Stimulated activated CD4-positive, alpha-beta T cell treated with anti-CD3 and anti-CD28 coated beads, TNF-alpha, amount 100 ng/mL, for 4 hours (primary cell): ENCODE measurements at places on chromosomes 3 and 15.

GRCh38 chr3:31377045-31377642 lies 155.6 kb upstream of the STT3B start:
- no peak for DNase-seq

GRCh38 chr15:41968701-41969100 lies 3.7 kb downstream of the EHD4 start:
- no peak for DNase-seq

GRCh38 chr3:17805461-17805940 lies 63.1 kb upstream of the TBC1D5 start:
- no peak for DNase-seq

DNA sequence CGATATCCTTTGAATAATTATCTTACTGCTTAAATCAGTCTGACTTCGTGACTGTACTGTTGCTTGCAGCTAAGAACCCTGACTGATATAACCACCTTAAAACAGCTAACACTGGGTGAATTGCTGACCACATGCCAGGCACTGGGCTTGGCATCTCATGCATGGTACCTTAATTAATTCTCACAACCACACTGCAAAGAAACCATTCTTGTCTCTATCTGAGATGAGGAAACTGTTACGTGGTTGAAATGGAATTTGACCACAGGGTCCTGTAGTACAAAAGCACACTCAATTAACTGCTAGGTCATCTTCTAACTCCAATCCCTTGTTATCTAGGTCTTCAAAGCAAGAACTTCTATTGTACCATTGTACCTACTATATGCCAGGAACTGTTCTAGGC lies 92.7 kb upstream of the PRICKLE2 start:
- no peak for DNase-seq

DNA sequence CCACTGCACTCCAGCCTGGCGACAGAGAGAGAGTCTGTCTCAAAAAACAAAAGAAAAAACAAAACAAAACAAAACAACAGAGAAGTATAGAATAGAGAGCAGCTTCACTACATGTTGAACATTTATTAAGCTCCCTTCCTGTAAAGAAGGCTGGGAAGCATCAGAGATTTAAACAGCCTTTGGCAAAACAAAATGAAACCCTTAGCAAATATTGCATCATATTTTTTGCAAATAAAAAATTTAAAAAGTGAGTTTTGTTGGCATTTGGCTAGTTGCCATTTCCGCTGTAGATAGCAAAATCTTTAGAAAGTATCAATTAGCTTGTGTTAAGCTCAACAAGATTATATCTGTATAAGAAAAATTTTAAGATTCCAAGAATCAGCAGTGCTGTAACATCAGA lies 151.2 kb downstream of the SERPINI1 start:
- DNase-seq = no peak

DNA sequence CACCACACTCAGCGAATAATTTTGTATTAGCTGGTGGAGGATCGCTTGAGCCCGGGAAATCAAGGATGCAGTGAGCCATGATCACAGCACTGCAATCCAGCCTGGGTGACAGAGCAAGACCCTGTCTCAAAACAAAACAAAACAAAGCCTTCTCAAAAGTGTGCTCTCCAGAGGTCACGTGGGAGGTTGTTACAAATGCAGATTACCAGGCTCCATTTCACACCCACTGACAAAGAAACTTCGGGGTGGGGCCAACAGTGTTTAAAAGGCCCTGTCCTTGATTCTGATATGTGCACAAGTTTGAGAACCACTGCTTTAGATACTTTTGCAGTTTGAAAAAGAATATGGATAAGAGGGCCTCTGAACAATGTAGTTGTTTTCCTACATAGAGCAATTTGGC lies 80.5 kb downstream of the UBE2E2 start:
- no peak for DNase-seq

DNA sequence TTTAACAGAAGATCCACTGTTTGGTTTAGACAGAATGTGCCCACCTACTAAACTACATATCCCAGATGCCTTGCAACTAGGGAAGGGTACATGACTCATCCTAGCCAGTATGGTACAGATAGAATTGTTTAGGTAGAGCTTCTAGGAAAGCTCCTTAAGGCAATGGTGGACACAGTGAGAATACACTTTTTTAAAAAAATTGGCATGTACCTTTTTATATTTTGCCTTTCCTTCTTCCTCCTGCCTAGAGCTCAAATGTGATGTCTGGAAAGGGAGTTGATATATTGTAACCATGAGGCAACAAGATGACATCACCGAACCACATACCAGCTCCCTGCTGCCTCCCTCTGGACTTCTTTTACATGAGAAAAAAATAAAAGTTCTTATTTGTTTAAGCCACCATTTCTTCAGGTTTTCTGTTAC lies 14.4 kb upstream of the C3orf80 start:
- DNase-seq = no peak

- DNase-seq = no peak
Measured at GRCh38 chr15:100725121-100726069, 123.0 kb downstream of the ASB7 start.

- no peak for DNase-seq
Measured at GRCh38 chr3:191105418-191105817, 93.6 kb upstream of the OSTN start.

DNA sequence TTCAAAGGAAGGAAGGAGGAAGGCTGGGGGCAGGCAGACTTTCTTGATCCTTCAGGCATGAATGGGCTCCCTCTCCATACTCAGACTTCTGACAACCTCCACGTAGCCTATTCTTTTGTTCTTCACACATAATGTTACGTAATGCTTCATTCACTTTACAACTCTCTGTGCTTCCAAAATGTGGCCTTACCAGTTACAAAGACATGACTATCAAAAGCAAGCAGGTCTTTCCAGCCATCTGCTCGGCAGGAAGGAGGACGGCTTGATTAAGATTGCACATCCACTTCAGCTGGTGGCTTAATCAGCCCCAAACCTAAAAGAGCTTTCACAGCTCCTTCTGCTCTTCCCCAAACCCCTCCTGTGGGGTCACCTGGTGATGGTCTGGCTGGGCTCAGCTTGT lies 263.2 kb downstream of the XXYLT1 start:
- DNase-seq = no peak

DNA sequence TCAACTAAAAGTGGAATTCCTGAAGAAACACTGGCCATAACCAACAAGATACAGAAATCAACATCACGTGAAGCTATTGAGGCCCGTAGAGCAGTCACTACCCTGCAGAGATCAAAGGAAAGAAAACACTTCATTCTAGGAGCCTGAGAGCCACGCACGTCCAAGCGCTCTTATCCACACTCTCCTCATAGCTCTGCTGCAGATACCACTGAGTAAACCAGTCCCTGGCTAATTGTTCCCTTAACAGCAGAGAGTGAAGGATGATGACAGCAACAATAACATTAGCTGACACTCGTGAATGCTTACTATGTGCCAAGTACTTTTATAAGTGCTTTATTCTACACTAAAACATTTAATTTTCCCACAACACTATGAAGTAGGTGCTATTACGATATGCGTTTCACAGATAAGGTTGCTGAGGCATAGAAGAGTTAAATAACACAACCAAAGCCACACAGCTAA lies 271.0 kb upstream of the GADL1 start:
- DNase-seq = no peak

DNA sequence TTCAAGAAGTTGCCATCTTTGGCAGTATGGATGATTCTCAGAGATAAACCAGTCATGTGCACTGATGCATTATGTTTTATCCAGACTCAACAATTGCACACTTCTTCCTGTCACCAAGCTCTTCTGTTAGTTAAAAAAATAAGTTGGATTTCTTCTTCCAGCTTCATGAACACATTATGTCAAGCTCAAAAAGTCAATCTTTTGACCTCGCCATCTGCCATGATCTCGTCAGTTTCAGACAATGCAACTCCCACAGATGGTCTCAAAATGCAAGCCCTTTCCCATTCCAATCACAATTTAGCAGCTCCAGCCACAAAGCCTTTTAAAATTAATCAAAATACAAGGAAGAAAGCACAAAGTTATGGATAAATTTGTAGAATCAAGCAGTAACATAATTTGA lies 42.8 kb downstream of the TFDP2 start:
- DNase-seq = no peak

- DNase-seq = no peak
Measured at GRCh38 chr3:11282250-11283138, 10.3 kb downstream of the ATG7 start.

- no peak for DNase-seq
Measured at GRCh38 chr3:35187908-35188307, 451.4 kb upstream of the ARPP21 start.

DNA sequence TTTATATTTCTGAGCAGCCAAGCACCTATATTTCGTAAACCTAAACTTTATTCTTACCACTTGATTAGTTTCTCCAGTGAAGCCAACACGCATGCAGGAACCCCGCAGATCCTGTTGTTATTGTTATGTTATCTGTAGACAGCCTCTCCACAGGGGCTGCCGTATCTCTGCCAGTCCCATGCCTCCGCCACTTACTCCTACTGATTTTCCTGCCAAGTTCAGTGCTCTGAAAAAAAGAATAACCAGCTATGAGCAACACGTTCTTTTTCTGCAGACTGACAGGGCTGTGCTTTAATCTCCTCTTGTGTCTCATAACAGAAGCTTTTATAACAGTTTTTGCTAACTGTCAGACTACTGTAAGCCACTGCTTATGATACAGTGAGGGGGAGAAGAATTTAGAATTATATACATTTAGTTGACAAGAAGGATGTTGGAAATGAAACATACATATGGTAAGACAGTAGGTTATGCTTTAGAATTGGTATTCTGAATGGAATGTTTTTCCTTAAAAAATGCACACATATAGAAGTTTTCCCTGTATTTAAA lies 347.4 kb downstream of the SI start:
- DNase-seq = no peak

DNA sequence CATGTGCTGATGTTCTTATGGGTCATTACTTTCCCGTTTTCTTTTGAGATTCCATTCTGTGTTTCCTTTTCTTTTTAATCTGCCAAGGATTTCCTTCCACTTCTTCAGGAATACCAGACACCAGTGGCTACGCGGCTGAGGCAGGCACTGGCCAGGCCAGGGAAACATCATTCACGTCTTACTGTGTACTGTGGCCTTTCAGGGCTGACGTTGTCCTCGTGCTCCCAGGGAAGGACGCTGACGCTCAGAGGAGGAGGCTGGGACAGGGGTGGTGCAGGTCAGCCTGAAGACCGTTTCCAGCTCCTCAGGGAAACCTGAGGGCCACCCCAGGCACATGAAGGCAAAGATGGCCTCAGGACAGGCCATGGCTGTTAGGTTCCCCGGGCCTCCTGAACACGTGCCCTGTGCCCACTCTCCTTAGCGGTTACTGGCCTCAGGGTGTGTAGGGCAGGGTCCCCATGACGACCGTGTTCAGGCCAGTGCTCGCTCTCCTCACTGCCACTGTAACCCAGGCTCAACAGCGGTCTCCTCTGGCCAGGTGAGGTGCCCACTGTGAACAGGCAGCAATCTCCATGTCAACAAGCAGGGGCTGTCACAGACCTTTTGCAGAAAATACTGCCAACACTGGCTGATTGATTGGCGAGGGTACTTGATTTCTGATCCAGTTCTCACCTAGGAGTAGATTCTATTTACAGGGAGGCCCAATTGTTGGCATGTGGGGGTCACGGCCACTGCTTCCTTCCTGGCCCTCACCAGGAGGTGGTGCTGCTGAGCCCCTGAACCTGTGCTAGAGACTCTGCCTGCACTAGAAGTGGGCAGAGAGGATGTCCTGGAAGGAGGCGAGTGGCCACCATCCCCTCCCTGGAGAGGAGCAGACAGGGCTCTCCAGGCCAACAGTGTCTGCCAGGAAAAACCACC lies 169.5 kb downstream of the ATP10A start:
- no peak for DNase-seq

GRCh38 chr3:140166861-140167599 lies 232.0 kb downstream of the CLSTN2 start:
- DNase-seq = no peak

- no peak for DNase-seq
Measured at GRCh38 chr3:185866555-185866954, 41.7 kb upstream of the IGF2BP2 start.

GRCh38 chr3:158528076-158528674 lies 42.8 kb upstream of the MLF1 start:
- no peak for DNase-seq

DNA sequence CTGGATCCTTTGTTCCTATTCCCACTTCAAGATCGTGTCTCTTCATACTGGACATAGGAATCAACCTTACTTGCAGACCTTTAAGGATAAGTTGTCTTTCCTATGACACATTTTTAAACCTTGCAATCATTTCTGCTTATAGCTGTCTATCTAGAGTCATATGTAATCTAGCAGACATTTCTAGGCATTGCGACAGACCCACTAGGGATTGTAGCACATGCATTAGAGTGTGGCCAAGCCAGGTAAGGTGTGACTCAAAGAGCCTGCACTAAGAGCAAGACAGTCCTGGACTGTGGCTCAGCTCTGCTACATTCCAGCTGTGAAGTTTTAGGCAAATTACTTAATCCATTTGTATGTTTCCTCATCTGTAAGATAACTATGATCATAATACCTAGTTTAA lies 38.8 kb upstream of the BFSP2 start:
- no peak for DNase-seq

DNA sequence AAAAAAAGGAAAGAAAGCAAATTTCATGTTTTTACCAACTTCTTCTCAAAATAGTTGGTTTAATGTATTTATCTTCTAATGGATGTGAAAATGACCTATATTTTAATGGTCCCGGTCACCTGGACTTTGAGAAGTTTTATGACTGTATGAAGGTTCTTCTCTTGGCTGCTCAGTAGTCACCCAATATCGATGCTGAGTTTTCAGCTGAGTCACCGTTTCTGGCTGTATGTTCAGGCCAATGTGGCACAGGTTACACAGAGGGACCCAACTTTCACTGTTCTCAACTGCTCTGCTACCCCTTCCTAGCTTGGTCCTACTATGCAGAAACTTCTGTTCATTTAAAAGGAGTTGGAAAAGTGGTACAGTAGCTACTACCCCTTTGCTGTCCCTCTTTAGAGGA lies 25.8 kb downstream of the VGLL3 start:
- DNase-seq = no peak

DNA sequence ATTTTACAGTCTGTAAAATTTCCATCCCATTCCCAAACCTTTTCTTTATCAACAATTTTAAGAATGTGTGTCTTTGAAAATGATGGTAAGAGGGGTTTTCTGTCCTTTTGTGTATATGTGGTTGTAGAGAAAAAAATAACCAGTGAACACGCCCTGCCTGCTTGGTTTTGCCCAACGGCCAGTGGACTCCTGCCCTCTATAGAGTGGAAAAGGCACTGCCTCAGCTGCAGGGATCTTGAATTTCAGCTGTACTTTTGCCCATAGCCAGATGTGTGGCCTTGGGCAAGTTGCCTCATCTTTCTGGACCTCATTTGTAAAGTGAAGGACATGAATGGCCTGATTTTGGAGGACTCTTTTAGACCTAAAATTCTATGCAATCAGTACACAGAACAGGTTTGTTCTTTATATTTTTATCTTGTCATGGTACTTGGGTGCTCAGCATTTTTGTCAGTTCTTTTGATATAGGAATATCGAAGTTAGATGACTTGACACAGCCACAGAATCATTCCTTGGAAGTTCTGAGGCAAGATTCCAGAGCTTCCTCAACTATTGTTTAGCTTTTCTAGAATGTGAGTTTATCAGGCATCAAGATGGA lies 81.0 kb downstream of the CLDN11 start:
- no peak for DNase-seq
